ENCODE measurements at places on chromosomes 1 and 21.

DNA sequence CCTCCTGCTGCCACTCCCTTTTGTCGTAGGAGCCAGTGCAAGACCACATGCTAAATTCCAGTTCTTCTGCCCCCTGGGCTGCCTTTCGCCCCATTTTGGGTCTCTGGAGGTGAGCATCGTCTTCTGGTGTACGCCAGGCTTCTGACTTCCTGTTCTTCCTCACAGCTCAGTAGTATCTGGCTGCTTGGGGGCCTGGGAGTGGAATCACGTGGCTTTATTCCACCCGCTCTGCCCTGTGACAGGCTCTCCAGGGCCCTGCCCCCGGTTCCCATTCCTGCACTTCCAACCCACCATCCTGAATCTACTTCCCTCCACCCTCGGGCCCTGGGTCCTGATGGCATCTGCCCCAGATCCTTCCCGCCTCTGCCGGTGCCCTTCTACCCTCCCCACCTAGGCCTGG is 3.6 kb downstream of the NFASC start:
- no peak for DNase-seq

- no peak for DNase-seq
Observed at GRCh38 chr1:247437551-247438505, 20.1 kb downstream of the OR2B11 start.

GRCh38 chr1:153934746-153935145 is 11.8 kb downstream of the DENND4B start:
- DNase-seq = no peak

GRCh38 chr1:84166797-84167196 is 22.7 kb downstream of the PRKACB start:
- no peak for DNase-seq

- DNase-seq = no peak
Observed at GRCh38 chr1:226946841-226947240, 6.7 kb downstream of the COQ8A start.

DNA sequence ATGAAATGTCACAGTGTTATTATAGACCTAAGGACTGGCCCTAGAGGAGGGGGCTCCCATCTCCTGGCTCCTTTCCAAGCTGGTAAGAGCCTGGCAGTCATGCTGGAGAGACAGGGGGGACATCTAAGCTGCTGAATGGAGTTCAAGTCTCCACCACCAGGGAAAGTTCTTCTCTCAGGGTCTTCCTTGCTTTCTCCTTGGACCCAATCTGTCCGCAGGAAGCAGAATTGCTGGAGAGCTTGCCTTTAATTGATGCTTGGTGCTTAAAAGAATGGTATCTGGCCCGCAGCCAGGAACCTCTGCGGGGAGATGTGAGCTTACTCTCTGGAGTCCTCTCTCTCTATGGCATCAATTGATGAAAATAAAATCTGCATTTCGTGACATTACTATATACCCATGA is 25.1 kb downstream of the IRF2BP2 start:
- no peak for DNase-seq

- no peak for DNase-seq
Observed at GRCh38 chr1:226644541-226645176, 94.4 kb downstream of the ITPKB start.

GRCh38 chr21:14762734-14763694 is 216.9 kb upstream of the SAMSN1 start:
- DNase-seq = no peak

- no peak for DNase-seq
Observed at GRCh38 chr1:150777544-150777943, 12.0 kb upstream of the CTSS start.

GRCh38 chr1:8586438-8586837 is 231.0 kb downstream of the RERE start:
- no peak for DNase-seq

DNA sequence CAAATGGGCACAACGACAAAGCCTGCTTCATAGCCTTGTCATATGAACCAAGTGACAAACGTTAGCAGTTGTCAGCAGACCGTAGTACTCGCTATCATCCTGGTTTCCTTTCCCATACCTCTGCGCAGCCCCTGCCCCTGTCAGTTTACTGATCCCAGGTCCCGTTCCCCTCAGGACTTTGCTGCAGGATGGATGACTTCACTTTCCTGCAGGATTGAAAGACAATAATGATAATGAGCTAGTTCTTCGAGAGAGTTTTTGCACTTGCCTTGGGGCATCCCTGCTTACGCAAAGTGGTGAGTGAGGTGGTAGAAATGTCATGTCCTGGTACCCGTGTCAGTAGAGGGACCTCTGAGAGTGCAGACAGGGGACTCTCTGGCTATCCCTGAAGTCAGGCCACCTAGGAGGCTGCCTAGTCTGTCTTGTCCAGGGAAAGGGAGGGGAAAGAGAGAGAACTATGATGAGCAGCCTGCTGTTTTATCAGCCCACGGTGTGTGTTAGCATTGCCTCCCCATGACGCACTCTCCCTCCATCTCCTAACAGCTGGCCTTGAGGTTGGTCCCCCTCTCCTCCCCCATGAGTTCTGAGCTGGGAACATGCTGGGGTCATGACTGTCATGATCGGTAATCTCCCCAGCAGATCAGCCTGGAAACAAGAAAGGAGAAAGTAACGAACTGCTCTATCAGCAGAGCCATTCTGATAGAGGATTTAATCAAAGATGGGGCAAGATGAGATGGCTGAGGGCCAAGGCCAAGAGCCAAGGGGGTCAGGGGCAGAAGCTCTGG is 53.7 kb downstream of the ELK4 start:
- no peak for DNase-seq

GRCh38 chr1:24966724-24967346 is 36.8 kb upstream of the RUNX3 start:
- DNase-seq = peak; percentile 62

GRCh38 chr1:185734929-185735700 is 924 bp downstream of the HMCN1 start:
- no peak for DNase-seq

DNA sequence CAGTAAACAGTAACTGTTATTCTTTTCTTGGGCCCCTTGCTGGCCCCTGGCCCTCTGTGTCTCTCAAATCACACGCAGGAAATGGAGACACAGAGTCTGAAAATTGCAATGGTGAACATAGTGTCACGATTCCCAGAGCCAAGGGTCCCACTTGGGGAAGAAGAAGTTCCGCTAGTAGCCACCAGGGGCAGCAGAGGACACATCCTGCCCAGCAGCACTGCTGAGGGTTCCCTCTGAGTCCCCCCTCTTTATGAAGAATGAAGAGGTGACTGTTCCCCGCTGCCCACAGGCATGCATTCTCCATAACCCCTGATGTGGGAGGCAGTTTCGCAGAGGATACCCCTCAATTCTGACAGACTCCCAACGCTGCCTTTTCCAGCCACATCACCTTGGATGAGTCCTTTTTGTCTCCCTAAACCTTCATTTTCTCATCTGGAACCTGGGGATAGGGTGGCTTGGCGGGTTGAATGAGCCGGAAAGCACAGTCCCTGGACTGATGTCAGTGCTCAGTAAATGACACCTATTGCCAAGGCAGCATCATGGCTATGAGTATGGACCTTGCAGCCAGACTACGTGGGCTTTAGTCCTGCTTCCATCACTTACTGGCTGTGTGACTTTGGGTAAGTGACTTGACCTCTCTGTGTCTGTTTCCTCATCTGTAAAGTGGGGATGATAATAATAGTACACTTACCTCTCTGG is 238.0 kb upstream of the TMEM51 start:
- DNase-seq = peak; percentile 68

DNA sequence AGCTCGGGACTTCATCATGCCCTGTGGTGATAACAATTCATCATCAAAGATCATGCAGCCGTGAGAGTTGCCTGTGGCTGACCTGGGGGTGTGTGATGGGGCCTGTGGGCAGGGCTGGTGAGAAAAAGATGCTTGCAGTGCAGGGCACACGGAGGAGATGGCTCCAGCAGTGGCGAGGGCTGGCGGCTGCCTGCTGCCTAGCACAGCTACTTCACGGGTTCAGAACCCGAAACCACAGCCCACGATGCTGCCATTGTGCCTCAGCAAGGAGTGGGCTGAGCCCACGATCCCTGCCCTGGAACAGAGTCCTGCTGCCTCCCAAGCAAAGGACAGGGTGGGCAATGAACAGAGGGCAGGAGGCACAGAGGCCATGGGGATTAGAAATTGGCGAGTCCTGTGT is 631 bp upstream of the KRTAP10-9 start:
- DNase-seq = no peak

- DNase-seq = no peak
Observed at GRCh38 chr1:19815801-19816736, 986 bp upstream of the RNF186 start.

- no peak for DNase-seq
Observed at GRCh38 chr1:114331936-114332335, 178.3 kb upstream of the SYT6 start.

DNA sequence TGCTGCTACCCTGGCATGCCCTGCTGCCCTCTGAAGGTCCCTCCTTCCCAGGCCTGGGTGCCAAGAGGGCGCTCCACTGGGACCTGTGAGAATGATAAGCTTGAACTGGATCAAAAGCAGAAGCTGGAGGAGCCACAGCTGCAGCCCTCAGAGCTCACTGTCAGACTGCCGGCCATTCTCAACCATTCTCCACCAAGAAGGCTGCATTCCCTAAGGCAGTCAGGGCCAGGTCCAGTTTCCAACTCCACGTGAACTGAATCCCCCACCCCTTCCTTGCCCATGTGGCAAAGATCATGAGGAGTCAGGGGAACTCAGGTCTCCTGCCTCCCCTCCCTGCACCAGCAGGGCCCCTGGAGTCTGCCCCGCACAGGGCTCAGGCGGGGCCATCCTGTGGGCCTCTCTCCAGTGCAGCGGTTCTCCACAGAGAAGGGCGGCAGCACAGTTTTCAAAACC is 19.5 kb downstream of the SLC1A7 start:
- no peak for DNase-seq

GRCh38 chr1:43708002-43708410 is 670 bp downstream of the ST3GAL3 start:
- no peak for DNase-seq

- peak; percentile 93 for DNase-seq
Observed at GRCh38 chr1:205229399-205229871, 1.7 kb downstream of the TMCC2 start.

GRCh38 chr1:166903232-166903631 is 27.2 kb upstream of the TADA1 start:
- DNase-seq = no peak

All from urothelium cell line (cell line).